ENCODE measurements at places on chromosomes 6 and 20. TPM values are rescaled to one million over a fixed set of nuclear protein-coding genes. Genes with fewer than 3 reads are reported as not detected.

DNA sequence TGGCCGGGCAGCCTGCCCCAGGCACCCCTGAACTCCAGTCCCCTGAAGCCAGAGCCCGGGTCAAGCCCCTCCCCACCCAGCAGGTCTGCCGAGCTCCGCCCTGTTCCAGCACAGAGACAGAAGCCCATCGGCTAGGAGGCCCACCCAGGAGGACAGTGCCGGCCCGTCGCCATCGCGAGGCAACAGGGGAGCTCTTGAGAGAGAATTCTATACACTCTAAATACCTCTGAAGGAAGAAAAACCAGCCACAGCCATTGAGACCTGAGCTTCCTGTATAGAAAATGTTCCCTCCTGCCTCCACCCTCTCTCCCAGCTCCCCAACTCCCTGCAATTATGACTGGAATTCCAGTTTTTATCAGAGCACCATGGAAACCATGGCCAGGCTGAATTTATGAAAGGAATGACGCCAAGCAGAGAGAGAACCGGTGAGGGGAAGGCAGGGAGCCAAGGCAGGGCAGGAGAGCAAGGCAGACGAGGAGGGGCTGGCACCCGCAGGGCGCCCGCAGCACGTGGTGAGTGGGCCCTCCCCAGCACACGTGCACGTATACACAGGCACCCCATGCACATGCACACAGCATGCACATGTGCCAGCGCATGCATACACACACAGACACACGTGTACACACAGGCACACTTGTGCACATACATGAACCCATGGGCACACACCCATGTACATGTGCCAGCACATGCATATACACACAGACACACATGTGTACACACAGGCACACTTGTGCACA lies 27.6 kb upstream of the MRGBP start:
- DNase-seq, result no peak

DNA sequence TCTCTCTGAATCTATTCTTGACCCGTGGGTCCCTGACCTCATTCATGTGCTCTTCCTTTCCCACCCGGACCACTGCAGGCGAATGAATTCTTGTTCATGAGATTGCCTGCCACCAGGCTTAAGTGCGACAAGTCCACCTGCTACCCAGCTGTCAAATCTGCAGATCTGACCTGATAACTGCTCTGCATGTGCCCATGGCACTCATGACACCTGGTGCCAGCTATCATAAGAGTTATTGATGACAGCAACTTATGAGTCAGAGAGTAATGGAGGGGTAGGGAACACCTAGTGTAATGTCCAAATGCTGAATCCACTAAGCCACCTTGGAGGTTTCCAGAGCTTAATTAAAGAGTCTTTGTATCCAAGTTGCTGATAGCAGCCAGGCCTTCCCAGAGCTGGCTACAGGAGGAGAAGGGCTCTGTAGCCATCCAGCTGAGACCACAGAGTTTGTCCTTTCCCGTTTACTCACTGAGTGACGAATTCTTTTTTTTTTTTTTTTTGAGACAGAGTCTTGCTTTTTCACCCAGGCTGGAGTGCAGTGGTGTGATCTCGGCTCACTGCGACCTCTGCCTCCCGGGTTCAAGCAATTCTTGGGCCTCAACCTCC lies 17.4 kb downstream of the SHLD1 start:
- no peak for DNase-seq

GRCh38 chr6:22361576-22361975 lies 64.7 kb upstream of the PRL start:
- DNase-seq, result no peak

DNA sequence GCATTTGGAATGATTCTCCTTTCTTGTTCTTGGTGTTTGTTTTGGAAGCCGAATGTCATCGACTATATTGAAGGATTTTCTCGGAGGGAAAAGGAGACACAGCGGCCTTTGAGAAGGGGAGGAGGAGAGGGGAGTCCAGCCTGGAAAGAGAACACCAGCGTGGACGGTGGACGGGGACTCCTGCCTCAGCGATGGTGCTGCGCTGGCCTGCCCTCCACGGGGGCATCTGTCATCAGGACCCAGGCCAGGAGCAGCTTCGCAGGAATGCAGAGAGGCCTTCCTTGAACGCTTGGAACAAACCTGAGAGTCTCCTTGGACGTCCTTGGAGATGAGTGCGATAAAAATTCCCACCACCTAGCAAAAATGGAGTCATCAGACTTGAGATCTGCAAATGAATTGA lies 8.3 kb upstream of the C6orf118 start:
- DNase-seq, result no peak

- DNase-seq, result no peak
These were observed 183.7 kb downstream of the MBOAT1 start for GRCh38 chr6:20028562-20028961.

DNA sequence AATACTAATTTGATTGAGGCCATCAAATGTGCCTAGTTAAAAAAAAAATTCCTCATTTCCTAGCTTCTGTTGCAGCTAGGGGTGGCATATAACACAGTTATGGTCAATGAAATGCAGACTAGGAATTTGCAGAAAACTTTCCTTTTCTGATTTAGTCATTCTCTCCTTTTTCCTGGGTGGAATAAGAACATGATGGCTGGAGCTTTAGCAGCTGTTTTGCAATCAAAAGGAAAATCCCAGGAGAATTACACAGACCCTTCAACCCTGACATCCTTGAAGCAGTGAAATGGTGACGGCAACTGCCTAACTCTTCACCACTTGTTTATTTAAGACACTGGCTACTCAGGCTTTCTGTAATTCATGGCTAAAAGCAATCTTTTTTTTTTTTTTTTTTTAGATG lies 23.1 kb upstream of the RIMS4 start:
- no peak for DNase-seq

DNA sequence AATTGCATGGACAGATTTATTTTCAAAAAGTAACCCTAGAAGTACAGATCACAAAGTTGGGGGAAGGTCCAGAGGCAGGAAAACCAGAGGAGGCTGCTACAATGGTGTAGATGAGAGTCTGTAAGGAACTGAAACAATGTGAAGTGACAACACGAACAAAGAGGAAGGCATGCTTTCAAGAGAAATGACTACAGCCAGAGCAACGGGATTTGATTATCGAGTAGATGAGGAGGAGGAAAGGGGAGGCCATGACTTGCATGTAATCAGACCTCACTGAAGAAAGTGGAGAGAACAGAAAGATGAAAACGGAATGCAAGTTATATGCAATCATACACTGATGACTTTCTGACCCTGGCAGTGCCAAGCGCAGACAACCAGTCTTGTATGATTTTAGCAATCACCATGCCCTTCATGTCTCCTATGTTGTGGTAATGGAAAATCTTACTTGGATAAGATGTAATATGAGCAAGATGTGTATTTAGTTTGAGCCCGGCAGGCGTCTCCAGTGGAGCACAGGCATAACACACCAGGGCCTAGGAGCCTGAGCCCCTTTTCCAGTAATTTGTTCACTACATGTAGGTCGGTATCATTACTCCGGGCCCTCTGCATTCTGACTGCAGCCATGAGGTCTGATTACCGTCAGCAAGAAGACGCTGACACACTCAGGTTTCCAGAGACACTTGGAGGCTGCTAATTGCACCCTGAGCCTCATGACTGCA lies 34.0 kb upstream of the FAM83C start:
- no peak for DNase-seq

GRCh38 chr20:2023151-2023550 lies 29.3 kb upstream of the PDYN start:
- DNase-seq, result no peak

DNA sequence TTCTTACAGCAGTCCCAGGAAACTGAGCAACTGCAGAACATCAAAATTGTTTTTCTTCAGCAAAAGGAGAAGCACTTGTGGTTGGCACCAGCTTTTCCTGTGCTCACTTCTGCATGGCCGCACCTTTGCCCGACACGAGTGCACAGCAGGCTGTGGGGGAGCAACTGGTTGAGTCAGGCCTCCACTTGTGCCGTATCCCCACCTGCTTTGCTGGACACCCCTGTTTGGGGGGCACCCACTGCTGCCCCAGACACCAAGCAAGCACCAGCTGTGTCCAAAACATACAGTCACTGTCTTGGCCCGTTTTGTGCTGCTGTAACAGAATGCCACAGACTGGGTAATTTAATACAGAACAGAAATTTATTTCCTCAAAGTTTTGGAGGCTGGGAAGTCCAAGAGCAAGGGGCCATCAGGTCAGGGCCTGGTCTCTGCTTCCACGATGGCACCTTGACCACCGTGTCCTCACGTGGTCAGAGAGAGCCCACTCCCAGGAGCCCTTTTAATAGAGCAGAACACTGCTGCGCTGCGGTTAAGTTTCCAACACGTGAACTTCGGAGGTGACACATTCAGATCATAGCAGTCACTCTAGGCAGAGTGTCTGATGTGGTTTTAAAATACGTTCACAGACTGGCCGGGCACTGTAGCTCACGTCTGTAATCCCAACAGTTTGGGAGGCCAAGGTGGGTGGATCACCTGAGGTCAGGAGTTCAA lies 8.7 kb upstream of the GMEB2 start:
- DNase-seq, result no peak

- DNase-seq, result no peak
These were observed 33.4 kb upstream of the INSM1 start for GRCh38 chr20:20334489-20334888.

DNA sequence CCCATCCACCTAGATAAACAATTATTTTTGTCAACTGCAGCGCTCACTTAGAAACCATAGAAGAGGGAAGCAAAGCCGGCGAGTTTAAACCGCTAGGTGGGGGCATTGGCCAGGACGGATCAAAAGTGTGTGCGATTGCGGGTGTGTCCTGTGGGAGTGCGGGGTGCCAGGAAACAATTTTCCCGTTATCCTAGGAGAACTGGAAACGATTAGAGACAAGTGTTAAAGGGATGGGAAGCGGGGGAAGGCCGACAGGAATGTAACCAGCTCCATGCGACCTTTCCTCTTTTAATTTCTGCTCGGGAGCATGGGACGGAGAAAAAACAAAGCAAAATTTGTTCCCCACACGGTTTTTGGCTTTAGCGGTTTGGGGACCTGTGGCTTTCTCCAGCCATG lies 2.8 kb upstream of the HTR1B start:
- DNase-seq, result no peak

- no peak for DNase-seq
These were observed 55.0 kb upstream of the FOXC1 start for GRCh38 chr6:1554476-1555310.

- no peak for DNase-seq
These were observed 51.0 kb upstream of the ZFP64 start for GRCh38 chr20:52242237-52243230.

GRCh38 chr20:47165376-47165865 lies 191.1 kb downstream of the ZMYND8 start:
- no peak for DNase-seq

DNA sequence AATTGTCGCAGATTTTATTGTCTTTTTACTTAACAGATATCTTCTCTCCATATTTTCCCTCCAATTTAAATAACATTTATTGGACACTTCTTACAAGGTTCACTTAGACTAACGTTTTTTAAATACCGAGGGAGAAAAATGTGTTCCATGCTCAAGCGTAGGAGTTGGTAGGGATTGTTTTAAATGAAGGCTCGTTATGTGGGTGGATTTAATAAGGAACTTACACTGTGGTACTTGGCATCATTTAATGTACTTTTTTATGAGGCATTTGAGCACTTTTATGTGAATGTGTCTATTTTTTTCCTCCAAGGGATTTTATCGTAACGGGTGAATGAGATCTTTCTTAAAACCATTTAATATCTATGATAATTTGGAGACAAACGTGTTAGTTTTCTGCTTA lies 125.0 kb upstream of the MTHFD1L start:
- no peak for DNase-seq

DNA sequence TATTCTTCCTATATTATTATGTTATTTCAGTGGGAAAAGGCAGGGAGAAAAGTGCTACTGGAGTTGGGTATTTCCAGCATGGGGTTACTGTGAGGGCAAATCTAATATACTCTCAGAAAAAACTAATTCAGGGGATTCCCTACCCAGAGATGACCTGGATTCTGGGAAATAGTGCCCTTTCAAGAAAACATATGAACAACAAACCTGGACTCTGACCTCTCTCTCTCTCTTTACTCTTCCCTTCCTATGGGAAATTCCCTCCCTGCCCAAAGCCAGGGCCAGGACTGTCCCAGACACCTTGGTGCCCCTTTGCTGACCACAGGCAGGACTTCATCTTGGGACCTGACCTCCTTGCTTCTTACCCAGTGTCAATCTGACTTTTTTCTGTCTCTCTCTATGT lies 1.6 kb upstream of the UBD start:
- DNase-seq, result no peak

- no peak for DNase-seq
These were observed 7.2 kb downstream of the PYGB start for GRCh38 chr20:25254986-25255680.

GRCh38 chr20:33657704-33658095 lies 4.4 kb upstream of the C20orf144 start:
- DNase-seq, result no peak

The RIMS1 gene
- total RNA-seq, result 0.53 TPM

The NR2E1 gene
- not detected for total RNA-seq

The SLC35B3 gene
- total RNA-seq, result 13.9 TPM

The PSORS1C1 gene
- total RNA-seq, result 1.0 TPM

The CGAS gene
- total RNA-seq, result 5.5 TPM

The PAK5 gene
- total RNA-seq, result 0.19 TPM

The NMBR gene
- total RNA-seq, result not detected

The TMEM170B gene
- total RNA-seq, result 0.57 TPM

The SLC12A5 gene
- total RNA-seq, result not detected

The PTCRA gene
- not detected for total RNA-seq

The FAXC gene
- total RNA-seq, result 10.7 TPM
